ENCODE measurements at places on chromosomes 1 and 21.

DNA sequence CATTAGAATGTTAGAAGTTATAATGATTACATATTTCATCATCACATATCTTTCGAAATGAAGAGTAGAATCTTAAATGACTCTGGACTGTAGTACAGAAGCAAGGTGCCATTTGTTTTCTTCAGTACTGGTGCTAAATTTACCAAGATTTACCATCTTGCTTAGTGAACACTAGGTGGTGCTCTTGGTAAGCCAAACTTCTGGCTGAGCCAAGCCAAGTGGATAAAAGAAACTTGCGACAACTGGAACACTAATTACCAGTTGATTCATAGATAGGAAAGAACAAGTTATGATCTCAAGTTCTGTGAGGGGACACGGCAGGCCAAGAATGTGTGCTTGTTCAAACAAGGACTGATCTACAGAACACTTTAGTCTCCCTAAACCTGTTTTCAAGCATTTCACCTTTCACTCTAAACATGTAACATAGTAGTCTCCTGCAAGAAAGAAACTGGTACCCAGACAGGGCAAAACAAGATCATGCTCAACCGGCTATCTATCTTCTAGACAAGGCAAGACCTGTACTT, 19.8 kb downstream of the SPRTN start:
- peak; percentile 50 for DNase-seq

- DNase-seq = no peak
These were observed 441.6 kb downstream of the OMA1 start for GRCh38 chr1:58104960-58105359.

- DNase-seq = no peak
These were observed 187.8 kb upstream of the JUN start for GRCh38 chr1:58971629-58972140.

- no peak for DNase-seq
These were observed 38.5 kb upstream of the BMP8B start for GRCh38 chr1:39827201-39827600.

DNA sequence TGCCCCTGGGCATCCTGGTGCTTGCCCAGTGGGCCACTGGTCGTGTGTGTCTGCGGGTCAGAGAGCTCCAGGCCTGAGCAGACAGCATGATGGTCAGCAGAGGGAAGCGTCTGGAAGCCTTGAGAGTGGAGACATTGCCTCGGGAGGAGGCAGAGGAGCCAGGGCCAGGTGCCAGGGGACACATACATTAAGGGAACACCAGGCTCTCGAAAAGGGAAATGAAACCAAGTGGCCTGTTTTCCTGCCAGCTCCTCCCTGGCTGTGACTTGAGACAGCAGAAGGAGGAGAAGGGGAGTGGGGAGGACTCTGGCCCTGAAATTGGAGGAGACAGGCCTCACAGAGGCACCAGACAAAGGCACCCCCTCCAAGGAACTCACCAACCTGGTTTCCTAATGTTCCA, 62.4 kb upstream of the LRP8 start:
- no peak for DNase-seq

GRCh38 chr1:159318784-159319551, 16.8 kb downstream of the FCER1A start:
- DNase-seq = no peak

- no peak for DNase-seq
These were observed 390.4 kb upstream of the ADGRL4 start for GRCh38 chr1:79396901-79397300.

- no peak for DNase-seq
These were observed 26.5 kb downstream of the ZNF124 start for GRCh38 chr1:247145279-247145678.

DNA sequence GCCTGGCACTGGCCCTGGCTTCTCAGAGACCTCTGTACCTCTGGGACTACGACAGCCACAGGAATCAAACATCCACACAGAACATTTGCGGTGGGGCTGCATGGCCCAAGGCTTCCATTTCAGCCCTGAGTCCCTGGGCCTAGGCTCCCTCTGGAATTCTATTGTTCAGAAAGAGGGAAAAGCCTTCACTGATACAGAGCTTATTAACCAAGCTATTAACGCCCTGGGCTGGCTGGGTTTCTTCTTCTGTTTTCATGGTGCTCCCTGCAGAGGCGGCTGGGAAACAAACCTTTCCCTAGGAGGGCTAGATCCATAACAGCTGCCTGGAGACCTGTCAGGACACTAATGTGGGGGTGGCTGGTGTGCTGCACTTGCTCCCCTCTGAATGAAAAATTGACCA, 88.2 kb downstream of the KAZN start:
- no peak for DNase-seq

- no peak for DNase-seq
These were observed 49.3 kb upstream of the AJAP1 start for GRCh38 chr1:4605158-4605557.

GRCh38 chr1:55717111-55717510, 501.9 kb upstream of the USP24 start:
- no peak for DNase-seq

DNA sequence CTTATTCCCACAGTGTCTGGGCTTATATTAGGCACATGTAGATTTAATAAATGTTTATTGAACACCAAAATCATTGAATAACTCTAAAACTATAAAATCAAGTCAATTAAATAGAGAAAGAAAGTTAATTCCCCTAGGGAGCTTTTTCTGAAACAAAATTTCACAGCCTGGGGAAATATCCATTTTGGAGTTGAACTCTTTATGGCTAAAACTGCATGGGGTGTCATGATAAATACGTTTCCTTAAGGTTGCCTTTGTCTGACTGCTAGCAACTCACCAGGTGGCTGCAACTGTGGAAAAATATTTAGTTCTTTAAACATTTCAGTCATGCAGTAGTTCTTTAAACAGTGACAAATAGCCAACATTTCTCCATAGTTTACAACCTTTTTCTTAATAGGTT, 496.1 kb downstream of the LRRIQ3 start:
- DNase-seq = no peak

DNA sequence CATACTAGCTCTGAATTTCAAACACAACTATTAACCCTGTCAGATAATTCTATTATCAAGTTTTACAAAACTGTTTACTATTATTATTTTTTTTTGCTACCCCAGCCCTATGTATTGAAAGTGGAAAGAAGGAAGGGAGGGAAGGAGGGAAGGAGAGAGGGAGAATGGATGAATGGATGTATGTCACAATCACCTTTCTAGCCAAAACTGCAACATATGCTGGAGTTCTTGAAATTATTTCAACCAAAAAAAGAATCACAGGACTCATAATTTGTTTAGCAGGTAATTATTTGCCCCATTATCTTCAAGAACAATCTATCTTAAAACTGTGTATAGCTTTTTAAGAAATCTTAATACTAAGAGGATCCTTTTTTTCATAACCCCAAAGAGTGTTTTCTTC, 5.4 kb downstream of the NRIP1 start:
- DNase-seq = no peak

DNA sequence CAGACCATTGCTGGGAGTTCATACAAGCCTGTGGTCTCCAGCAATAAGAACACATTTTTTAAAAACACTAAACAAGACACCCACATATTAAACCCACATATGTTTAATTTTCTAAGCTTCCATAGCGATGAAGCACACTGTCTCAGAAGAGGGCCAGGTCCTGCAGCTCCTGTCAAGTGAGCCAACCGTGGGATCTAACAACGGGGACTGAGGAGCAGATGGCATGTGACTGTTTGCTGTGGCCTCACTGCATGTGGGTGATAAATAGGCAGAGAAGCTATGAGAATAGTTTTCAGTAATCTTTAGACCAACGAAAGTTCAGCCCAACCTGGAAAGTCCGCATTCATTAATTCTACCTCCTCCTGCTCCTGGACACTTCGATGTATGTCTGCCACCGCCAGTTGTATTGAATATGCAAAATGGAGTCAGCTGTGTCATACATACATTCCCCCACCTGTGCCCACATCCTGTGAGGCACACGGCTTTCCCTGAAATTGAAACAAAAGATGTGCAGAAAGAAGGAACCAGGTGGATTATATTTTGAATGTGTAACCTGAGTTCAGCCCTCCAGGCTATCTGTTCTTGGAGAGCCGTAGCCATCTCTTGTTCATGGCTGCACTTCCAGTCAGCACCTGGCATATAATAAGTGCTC, 88.2 kb downstream of the MIS18A start:
- DNase-seq = no peak

DNA sequence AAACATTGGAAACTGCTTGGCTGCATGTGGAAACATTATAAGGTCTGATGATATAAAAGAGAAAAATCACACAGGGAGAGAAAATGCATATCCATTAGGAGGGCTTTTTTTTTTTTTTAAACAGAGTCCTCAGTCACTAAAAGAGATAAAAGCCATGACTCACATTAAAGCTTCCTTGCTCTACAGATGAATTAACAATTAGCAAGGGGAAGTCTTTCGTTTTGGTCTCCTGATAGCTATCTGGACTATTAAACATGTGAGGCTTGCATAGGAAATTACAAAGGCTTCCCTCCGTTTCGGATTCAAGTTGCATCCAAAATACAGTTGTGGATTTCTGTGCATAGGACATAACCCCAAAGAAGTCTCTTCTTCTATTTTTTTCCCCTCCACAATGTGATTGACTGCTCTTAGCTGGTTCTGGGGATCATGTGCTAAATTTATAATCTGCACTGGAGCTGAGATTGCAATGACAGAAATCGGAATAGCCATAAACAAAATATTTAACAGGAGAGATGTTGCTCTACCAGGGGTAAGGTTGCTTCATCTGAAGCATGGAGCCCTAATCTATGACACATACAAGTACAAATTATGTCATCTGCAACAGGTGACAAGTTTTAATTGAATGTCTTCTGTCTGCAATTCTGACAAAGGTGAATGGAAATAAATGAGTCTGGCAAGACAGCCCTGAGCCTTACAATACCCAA, 146.8 kb downstream of the ESRRG start:
- no peak for DNase-seq

DNA sequence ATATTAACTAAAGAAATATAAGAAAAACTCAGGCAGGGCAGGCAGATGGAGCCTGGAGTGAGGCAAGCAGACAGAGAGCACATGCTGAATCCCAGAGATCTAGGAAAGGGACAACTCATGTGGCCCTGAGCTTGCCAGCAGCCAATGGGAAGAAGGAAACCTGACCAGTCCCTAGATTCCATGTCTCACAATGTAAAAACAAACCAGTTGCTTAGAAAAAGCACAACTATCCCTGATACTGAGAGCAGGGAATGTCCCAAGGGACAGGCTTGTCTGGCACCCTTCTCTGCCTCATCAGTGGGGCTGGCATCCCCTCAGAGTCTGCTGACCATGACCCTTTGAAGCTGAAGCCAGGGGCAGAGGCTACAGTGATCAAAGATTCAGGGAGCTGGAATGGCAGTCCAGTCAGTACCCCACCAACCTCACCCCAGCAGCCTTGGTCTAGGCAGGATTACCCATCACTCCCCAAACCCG, 27.8 kb downstream of the HSPG2 start:
- no peak for DNase-seq

DNA sequence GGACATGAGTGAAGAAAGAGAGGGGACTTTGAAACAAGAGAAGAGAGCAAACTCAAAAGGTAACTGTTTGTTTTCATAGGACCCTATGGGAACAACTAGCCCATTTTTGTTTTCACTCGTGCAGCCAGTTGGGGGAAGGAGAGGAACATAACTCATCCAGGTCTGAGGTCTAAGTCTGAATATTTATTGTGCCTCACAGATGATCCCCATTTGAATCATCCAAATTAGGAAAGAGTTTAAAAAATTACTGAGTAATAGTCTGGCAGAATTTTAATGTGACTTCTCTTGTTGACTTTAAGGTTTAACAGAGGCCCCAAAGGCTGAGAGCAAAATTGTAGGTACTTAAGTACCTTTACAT, 10.4 kb upstream of the TSPAN2 start:
- DNase-seq = no peak

DNA sequence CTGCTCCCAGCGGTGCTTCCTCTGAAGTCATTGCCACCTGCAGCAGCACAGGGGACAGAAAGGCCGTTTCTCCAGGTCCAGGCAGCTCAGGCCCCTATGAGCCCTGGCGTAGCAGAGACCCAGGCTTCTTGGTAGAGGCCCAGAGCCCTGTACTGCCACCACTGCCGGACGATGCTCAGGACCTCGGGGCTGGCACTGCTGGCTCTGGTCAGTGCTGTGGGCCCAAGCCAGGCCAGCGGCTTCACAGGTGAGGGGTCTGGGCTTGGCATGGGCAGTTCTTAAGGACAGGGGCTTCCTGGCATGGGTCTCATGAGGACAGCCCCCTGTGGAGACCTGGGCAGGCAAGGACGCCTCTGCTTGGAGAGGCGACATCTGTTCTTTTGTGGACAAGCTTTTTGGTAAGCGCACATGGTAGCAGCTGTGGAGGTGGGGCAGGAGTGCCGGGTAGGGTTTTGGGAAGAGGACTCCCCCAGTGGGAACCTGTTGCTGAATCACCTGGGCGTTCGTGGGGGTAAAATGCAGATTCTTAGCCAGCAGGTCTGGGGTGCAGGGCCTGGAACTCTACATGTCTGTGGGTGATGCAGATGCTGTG, at the start of gene UMODL1:
Gene UMODL1 (plus strand): TSS at position 172 of the 592 bp plus-strand sequence. CDS start 0 bp downstream, at position 172.
- no peak for DNase-seq

DNA sequence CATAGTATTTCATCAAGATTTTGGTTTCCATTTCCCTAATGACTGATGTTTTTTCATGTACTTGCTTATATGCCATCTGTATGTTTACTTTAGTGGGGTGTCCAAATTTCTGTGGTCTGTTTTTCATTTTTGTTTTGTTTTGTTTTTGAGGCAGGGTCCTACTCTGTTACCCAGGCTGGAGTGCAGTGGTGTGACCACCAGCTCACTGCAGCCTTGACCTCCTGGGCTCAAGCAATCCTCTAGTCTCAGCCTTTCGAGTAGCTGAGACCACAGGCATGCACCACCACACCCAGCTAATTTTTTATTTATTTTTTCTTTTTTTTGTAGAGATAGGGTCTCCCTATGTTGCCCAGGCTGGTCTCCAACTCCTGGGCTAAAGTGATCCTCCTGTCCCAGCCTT, 378.0 kb upstream of the VAMP3 start:
- DNase-seq = no peak

- DNase-seq = no peak
These were observed 153.9 kb upstream of the SPAG17 start for GRCh38 chr1:118338936-118339335.

- no peak for DNase-seq
These were observed 414.2 kb upstream of the C1orf87 start for GRCh38 chr1:60487565-60488345.

GRCh38 chr1:194289569-194290266, 1103.3 kb upstream of the B3GALT2 start:
- DNase-seq = peak; percentile 44

DNA sequence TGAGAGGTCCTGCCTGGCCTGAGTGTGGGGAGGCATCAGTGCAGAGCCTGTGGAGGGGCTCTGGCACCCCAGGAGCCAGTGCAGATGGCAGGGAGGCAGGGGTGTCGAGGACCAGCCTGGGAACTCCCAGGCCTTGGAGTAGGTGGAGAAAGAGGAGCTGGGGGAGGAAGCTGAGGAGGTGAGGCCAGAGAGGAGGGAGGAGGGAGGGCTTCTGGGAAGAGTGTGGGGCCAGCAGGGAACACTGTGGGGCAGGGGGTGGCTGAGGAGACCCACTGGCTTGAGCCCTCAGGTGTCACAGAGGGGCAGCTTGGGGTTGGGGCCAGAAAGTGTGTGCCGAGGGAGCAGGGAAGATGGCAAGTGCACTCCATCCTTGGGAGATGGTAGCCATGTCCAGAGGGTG, 3.8 kb downstream of the COQ8A start:
- DNase-seq = no peak

GRCh38 chr21:33125680-33126375, 55.9 kb downstream of the OLIG1 start:
- DNase-seq = no peak

GRCh38 chr1:3331564-3331963, 122.9 kb upstream of the ARHGEF16 start:
- DNase-seq = no peak
